ENCODE measurements at places on chromosomes 7 and 10.

GRCh38 chr7:32670110-32671025 is 175.1 kb downstream of the AVL9 start:
- no peak for DNase-seq

GRCh38 chr7:26470691-26471090 is 179.0 kb downstream of the SNX10 start:
- no peak for DNase-seq

- no peak for DNase-seq
Measured at GRCh38 chr7:144473908-144474307, 70.4 kb upstream of the NOBOX start.

- DNase-seq: no peak
Measured at GRCh38 chr7:24936121-24936824, 43.7 kb downstream of the OSBPL3 start.

- no peak for DNase-seq
Measured at GRCh38 chr10:2589196-2589595, 478.2 kb upstream of the PFKP start.

- no peak for DNase-seq
Measured at GRCh38 chr10:92350411-92350810, 59.4 kb downstream of the MARCHF5 start.

DNA sequence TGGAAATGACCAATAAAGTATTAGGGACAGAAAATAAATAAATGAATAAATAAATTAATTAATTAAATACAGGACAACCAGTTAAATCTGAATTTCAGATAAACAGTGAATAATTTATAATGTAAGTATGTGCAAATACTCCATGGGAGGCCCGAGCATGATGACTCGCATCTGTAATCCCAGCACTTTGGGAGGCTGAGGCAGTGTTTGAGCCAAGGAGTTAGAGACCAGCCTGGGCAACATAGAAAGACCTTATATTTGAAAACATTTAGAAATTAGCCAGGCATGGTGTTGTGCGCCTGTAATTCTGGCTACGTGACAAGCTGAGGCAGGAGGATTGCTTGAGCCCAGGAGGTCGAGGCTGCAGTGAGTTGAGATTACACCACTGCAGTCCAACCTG is 123.7 kb downstream of the CUL2 start:
- DNase-seq: no peak

GRCh38 chr7:79386688-79387422 is 66.6 kb downstream of the MAGI2 start:
- no peak for DNase-seq

DNA sequence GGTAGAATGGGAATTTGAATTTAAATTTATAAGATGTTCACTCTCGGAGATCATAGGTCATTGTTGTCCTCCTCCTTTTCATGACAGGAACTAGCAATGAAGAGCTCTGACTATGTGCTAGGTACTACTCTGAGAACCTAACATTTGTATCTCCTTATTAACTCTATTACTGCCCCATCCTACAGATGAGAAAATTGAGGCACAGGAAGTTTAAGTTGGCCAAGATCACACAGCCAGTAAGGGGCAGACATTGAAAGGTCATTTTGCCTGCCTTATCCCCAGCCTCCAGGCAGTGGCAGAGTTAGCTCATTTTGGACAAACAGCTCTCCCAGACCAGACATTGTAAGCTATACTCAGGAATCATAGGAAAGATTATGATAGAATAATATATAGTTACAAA is 6.0 kb downstream of the SRGN start:
- DNase-seq: no peak

GRCh38 chr10:118628397-118628796 is 32.9 kb upstream of the PRLHR start:
- no peak for DNase-seq

- no peak for DNase-seq
Measured at GRCh38 chr10:88187472-88187871, 324.0 kb downstream of the PTEN start.

DNA sequence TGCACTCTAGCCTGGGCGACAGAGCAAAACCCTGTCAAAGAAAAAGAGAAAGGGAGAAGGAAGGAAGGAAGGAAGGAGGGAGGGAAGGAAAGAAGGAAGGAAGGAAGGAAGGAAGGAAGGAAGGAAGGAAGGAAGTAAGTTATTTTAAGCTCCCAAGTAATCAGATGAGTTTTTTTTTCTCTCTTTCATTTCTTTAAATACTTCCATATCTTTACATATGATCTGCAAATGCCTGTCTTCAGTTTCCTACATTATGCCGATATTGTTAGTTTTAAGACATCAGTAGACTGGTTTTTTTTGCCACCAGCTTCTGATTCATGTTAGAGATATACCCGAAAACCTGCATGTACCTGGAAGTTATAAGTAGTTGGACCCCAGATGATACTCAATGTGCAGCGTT is 172.6 kb upstream of the FZD1 start:
- DNase-seq: no peak

GRCh38 chr7:135386181-135386580 is 123.7 kb downstream of the CNOT4 start:
- no peak for DNase-seq

GRCh38 chr10:73366381-73367298 is 8.0 kb upstream of the CFAP70 start:
- no peak for DNase-seq

- DNase-seq: no peak
Measured at GRCh38 chr10:58268454-58268945, 462 bp upstream of the CISD1 start.

GRCh38 chr7:27031289-27032172 is 64.3 kb downstream of the HOXA1 start:
- DNase-seq: no peak

DNA sequence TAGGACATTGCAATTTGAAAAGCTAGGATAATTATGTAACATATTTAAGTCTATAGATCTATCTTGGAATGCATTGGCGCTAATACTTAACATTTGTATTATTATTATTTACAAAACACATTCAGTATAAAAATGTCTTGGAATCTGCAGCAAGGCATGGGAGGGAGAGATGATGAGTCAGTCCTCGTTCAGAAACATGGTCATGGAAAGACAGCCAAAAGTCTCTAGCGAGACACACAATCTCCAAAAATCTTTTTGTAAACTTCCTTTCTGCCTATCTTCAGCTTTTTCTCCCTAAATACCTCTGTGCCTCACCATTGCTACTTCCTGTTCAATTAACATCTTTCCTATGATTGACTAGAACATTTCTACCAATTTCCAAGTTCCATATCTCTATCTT is 188.4 kb upstream of the CACNA2D1 start:
- no peak for DNase-seq

- no peak for DNase-seq
Measured at GRCh38 chr7:36379831-36380504, 9.7 kb upstream of the ANLN start.

DNA sequence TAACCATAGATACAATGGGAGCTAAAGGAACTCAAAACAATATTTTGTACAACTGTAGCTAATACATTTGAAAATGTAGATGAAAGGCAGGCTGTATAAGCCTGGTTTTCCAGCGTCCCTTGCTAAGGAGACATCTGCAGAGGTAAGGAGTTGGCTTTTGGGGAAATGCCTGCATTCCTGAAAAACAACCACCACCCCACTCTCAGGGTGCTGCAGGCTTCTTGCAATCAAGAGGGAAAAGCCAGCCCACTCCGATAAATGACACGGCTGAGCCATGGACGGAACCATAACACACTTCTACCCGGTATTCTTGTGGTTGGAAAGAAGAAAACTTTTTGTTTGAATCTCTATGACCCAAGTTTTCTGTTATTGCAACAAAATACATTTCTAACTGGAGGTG is 200.3 kb downstream of the TEX36 start:
- DNase-seq: no peak

- DNase-seq: no peak
Measured at GRCh38 chr7:120864141-120864900, 6.4 kb upstream of the TSPAN12 start.

DNA sequence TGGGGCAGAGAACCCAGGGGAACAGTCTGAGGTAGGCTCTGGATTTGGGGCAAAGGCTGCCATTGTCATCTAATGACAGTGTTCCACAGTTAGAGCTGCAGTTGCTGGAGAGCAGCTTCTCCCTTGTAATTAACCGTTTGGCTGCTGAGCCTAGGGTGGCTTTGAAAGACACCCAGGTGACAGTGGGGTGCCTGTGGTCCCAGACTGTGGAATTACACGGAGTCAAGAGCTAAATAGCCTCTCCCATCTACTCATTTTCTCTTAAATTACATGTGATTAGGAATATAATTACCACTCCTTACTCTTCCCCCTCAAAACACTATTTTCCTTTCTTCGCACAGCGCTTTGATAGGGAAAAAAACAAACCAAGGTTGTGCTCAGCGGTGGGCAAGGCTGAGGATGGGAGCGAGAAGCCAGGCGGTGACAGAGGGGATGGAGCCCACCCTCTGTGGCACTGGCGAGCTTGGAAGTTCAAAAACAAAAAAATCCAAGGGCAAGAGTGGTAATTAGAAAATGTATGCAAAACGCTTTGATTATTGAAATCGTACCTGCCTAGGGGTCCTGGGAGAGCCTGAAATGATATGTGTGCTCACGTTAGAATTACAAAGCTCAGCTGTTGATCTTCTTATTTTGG is 44.1 kb downstream of the BAMBI start:
- no peak for DNase-seq

DNA sequence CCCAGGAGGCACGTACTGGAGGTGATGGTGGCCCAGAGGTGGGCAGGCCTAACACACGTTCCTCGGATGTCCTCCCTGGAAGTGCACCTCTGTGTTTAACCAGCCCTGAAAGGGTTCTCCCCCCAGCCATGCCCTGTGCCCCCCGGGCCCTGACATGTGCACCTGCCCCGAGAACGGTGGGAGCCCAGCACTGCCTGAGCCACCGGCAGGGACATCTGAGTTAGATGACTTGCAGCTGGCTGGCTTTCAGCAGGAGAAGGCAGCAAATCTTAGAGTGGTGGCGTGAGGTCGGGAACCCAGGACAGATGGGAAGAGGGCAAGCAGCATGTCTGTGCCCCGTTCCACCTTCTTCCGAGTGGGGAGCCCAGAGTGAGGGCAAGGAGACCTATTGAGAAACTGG is 291.8 kb downstream of the TCERG1L start:
- no peak for DNase-seq

- no peak for DNase-seq
Measured at GRCh38 chr7:139035586-139036353, at the start of gene ZC3HAV1L. Gene ZC3HAV1L (minus strand): TSS chr7:139036042. CDS start chr7:139036017, 25 bp downstream.

DNA sequence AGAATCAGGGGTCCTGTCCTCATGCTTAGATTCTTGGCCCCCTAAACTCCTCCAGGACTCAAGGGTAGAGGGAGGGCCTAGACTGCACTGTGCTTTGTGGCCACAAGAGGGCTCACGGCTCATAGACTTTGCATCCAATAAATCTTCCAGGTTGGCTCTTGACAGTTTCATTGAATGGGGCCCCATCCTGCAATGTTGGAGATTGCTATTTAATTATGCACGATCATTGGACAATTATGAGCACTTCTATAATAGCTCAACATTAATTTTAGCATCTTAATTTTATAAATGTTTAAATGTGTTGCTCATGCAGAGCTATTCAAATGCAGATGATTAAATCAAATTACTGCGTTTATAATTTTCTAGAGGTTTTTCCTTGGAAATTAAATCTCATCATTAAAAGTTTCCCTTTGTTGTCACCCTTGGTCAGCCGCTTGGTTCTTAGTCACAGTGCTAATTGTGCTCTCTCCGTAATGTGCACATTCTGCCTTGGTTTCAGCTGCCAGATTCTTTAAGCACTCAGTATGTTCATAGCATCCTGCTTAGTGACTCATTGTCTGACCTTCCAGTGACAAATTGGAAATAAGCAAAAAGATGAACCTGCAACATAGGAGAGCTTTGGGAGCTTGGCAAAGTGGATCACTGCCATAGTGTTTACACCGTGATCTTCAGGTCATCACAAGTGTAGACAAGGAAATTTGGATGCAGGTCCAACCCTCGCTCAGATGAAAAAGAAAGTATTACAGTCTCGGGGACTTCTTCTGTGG is 33.4 kb upstream of the PLPP4 start:
- DNase-seq: no peak

- no peak for DNase-seq
Measured at GRCh38 chr10:49131507-49132361, 2.1 kb downstream of the FAM170B start.

- no peak for DNase-seq
Measured at GRCh38 chr10:93383562-93383981, 98.6 kb downstream of the MYOF start.

GRCh38 chr10:3865565-3865964 is 80.6 kb upstream of the KLF6 start:
- DNase-seq: no peak
